ENCODE measurements at places on chromosomes 12 and 14.

GRCh38 chr12:95989504-95990123, 6.5 kb downstream of the HAL start:
- DNase-seq, result no peak

DNA sequence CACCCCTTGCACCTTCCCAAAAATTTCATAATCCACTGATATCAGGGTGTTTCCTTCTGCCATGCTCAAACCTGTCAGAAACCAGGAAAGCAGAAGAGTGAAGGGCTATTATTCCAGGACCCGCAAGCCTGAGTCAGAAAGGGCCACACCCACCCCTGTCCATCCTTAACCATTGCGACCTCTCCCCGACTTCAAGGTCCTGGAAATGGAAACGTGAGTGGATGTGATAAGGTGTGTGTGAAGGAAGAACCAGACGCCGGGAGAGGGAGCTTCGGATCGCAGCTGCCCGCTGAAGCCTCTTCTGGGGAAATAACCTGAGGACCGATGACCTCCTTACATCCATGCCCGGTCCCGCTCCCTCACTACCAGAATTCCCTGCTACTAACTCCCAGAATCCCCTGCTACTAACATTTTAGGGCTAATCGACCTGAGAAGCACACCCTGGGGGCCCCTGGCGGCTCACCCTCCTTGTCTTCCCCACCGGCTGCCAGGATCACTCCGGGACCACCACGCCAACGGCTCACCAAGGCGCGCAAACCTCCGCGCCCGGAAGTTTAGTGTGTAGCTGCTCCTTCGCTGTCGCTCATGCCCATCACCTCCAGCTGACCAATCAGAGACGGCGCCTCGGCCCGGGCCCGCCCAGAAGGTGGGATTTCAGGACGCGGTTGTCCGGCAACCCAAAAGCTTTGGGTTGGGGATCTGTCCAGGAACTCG, at the start of gene ACYP1:
TSS of gene ACYP1 (minus strand) at position 534 of the 714 bp plus-strand sequence. CDS start at position 63, 471 bp downstream.
- DNase-seq, result peak; percentile 91

GRCh38 chr12:67916266-67916970, 72.8 kb upstream of the IFNG-AS1 start:
- DNase-seq, result no peak

DNA sequence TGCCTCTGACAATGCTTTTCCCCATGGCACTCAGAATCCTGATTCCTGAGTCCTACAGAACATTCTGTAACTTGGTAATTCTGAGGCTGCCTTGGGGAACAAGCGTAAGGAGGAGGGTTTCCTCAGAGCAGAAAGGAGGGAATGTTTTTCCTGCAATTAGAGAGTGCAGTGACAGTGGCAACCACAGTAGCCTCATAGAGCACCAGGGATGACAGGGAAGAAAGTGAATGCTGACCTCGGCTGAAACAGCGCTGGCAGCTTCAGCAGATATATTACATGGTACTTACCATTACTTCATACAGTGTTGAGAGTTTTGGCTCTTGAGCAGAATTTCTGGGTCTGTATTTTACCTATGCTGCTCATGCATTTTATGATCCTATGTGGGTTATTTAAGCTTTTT, 757.1 kb downstream of the NRXN3 start:
- DNase-seq, result no peak

GRCh38 chr12:4628406-4628805, 20.4 kb downstream of the AKAP3 start:
- DNase-seq, result no peak

DNA sequence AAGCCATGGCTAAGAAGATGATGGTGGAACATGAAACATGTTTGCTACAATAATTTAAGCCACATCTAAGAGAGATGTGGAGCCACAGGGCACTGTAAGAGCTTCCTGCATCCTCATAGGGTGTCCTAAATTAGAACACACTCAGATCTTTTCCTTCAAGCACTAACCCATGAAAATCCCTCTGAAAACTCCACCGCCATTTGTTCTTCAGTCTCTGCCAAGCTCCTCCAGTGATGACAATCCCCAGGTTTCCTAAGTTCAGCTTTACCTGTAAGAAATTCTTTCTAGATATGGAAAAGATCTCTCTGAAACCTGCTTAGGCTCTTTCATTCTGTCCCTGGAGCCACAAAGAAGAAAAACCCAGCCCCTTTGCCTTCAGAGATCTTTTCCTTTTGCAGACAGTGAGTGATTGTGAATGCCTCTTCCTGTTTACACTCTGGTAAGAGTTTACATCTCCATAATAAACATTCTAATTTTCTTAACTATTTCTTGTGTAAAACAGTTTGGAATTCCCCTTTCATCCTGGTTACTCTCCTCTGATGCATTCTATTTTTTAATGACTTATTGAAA, 907.2 kb downstream of the VRK1 start:
- DNase-seq, result no peak

DNA sequence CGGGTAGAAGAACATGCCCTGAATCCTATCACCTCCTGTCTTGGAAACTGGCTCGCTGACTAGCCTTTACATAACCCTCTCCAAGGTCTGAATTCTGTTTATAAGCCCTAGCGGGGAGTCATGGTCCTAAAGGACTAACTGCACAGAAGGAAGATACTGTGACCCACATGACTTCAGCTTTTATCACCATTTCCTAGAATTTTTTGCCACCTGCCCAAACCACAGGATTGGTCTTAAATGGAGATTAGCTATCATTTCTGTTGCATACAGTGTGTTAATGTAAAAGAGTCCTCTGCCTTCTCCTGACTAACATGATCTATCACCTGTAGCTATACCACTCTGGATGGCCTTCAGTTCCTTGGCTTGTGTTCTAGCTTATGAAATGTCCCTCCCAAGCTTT, 319.2 kb downstream of the DUSP6 start:
- no peak for DNase-seq

DNA sequence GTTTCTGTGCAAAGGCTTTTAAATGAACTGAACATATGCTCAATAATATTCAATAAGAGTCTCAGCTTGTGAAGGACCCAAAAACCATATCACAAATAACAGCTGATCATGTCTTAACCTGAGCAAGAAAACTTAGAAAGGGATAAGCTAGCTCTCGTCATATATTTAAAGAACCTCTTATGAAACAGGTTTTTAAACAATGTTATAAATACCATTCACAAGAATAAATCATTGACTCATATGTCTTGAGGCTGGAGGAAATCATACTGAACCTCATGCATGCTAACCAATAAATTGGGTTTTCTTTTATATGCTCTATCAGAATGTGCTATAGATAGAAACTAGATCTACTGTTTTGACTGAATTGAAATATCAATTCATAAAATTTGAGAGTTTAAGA, 426.9 kb downstream of the NOVA1 start:
- no peak for DNase-seq
